ENCODE measurements at places on chromosomes 5 and 9.

GRCh38 chr5:73906277-73906676, 280.3 kb downstream of the ARHGEF28 start:
- no peak for DNase-seq

DNA sequence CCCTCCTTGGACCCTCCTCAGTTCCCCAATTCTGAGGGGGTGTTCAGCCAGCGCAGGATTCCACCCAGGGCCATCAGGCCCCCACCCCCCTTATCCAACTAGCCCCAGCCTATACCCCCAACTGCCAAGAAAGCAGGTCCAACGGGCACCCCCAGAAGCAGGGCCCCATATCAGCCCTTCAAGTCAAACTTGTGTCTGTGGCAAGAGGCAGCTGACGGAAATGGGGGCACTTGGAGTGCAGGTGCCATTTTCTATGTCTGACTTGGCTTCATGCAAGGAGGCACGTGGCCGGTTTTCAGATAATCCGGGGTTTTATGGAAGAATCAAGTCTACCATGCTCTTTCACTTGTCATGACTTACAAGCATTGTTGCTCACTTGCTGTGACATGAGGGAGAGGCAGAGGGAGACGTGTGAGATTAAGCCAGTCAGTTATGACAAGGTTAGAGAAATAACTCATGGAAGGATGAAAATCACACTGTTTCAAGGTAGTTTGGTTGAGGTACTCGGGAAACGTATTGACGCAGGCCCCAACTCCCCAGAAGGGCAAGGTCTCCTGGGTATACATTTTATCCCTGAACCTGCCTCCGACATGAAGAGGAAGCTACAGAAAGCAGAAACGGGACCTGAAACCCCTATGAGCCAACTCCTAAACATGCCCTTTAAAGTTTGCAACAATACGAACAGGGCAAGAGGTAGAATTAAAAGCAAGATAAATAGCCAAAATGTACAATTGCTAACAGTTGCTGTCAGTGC, 26.5 kb upstream of the CLPTM1L start:
- DNase-seq = no peak

DNA sequence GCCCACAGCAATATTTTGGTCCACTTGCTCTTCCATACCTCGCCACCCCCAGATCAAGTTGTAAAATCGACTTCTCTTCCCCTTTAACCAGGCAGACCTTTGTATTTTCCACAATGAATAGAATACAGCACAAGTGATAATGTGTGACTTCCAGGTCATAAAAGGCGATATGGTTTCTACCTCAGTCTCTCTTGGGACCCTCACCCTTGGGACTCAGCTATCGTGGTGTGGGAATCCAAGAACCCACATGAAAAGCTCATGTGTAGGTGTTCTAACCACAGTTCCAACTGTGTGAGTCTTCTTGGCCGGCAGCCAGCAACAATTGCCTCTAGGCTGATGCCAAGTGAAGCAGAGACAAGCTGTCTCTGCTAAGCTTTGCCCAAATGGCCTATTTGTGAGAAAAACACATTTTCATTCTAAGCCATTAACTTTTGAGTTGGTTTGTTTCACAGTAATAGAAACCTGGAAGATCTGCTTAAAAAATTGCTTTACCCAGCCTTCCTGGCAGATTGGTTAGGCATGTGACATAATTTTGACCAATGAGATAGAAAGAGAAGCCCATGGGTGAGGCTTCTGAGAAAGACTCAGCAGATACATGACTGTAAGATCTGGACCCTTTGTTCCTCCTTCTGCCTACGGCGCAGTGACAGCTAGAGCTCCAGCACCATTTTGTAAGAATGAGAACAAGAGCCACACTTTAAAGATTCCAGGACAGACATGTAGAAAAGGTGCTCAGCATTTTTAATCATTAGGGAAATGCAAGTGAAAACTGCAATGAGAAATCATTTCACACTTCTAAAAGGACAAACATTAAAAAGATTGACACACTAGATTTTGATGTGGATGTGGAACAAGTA, 18.3 kb upstream of the MLLT3 start:
- DNase-seq = no peak

GRCh38 chr5:125286271-125286670, 539.8 kb upstream of the ZNF608 start:
- no peak for DNase-seq

DNA sequence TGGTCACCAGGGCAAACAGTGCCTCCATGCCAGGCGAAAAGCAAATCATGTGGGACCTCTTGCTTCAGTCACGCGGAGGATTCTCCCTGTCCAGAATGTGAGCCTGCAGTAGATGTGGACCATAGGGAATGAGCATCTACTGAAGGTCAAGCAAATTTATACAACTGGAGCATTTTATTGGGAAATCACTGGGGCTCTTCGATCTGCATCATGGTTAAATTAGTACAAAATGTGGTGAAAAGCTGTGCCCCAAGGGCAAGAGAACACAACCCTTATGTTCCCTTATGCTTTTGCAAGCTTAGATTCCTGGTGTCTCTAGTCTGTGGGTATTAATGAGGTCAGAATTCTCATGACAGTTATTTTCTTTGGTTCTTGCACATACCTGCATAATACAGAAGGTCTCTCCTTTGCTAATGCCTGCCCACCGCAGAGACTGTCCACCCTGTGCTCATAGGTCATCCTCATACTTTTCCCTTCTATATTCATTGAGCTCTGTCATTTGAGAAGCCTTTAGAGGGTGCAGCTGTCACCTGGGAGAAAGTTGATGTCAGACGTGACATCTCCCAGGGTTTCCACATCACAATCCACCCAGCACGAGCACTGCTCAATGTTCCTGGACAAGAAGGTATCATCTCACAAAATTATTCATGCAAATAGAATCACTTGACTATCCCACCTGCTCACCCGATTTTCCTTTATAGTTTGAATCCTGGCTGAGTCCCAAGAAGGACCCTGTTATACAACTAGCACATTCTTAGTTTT, 111.7 kb downstream of the NXNL2 start:
- no peak for DNase-seq

GRCh38 chr9:121784731-121785411, 133.4 kb downstream of the DAB2IP start:
- no peak for DNase-seq

DNA sequence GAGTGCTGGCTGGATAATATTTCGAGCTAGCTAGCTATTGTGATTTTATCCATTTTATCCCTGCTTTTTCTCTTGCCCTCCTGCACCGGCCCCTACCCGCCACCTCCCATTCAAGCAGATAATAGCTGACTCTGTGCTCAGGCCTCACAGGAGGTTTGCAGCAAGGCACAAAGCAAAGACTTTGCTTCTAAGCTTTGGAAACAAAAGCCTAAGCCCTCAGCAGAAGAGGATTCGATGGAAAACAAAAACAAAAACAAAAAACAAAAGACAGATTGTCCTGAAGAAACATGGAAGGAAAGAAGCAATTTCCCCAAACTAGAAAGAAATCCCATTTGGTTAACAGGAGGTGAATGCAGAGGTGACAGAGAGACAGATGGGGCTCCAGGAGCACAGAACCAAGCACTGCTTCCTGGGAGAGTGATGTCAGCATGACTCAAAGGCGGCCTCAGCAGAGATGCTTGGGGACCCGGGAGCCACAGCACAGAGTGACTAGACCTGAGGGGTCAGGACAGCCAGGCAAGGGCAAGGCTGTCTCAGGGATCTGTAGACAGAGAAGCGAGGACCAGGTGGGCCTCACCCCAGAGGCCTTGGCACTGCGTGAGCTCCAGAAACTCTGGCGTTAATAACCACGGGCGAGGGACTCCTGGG, 28.4 kb downstream of the MTX3 start:
- DNase-seq = no peak

GRCh38 chr5:135750506-135750905, 84.0 kb upstream of the SLC25A48 start:
- DNase-seq = no peak

- no peak for DNase-seq
Observed at GRCh38 chr5:61800450-61800849, 468.4 kb downstream of the ZSWIM6 start.

- DNase-seq = no peak
Observed at GRCh38 chr9:116027951-116028350, 125.6 kb upstream of the PAPPA start.

GRCh38 chr5:159340511-159340910, 10.2 kb upstream of the IL12B start:
- DNase-seq = no peak

- no peak for DNase-seq
Observed at GRCh38 chr5:172792701-172793570, 21.9 kb upstream of the DUSP1 start.

DNA sequence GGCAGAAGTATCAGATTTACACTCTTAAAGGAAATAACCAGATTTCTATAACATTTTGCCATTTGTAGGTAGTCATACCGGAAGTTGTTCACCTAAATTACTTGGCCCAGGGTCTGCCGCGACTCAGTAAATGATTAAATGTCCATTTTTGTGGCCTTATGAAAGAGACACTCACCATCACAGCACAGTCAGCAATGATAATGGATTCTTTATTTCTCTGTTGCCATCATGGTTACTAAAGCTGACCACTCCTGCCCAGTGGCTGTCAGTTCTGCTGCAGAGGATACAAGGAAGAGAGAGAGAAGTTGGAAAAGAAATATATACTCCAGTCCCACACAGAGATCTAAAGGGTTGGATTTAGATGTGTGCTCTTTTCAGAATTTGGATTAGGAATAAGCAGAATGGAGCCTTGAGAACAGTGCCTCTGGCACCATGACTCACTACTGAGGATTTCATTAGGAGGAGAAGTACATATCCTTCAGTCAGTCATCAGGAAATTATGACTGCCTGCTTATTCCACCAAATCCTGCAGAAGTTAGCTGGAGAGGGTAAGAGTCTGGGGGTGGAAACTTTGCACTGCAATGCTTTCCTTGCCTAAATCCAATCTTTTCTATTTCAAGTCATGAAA, 72.8 kb upstream of the EFNA5 start:
- DNase-seq = peak; percentile 58

- DNase-seq = no peak
Observed at GRCh38 chr5:155941340-155941739, 385.6 kb upstream of the SGCD start.

DNA sequence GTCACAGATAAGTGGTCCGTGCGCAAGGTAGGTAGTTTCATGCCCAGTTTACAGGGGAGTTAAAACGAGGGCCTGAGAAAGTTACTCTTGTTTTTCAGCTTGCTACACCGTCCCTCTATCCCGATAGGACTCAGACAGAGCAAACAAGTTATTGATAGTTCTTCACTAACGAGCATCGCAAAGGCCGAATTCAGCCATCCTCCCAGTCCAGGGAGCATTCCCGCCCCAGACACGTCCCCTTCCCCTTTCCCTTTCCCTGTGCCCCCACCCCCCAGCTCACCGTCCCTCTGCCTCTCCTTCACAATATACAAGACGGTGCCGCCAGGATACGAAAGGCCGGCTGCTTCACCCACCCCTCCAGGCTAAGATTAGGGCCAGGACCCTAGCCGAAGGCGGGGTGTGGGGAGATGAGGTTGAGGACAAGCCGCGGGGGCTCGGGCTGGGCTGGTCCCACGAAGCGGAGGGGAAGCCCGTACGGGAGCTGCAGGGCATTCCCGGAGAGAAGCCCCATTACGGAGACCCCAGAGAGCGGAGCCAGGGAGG, 599 bp downstream of the KIAA1191 start:
- no peak for DNase-seq

DNA sequence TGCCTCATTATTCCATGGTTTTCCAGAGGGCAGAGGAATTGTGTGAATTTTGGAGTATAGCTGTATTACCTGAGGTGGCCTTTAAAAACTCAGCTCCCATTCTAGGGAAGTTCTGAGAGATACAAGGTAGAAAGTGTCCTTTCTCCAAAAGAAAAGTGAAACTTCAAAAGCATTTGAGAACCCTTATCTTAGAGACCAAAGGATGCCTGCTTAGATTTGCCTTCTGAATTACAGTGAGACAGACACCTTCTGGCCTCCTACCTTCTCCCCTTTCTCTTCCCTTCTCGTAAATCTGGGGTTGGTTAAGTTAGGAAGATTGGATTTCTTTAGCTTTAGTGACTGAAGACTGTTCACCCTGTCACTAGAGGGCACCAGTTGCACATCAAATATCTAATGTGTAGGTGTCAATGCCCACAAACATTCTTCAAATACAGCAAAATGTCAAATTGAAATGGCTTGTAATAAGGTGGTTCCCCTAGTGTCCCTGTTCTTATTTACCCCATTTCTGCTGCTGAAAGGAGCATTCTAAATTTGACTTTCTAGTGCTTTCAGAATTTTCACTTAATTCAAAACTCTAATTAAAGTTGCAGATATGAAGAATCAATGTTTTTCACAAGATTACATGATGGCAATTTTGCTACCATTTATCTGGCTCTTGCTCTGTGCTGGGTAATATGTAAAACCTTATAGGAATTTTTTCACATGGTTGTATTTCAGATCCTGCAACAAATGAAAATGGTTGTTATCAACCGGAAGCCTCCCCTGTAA, 46.7 kb downstream of the PRRC1 start:
- no peak for DNase-seq

DNA sequence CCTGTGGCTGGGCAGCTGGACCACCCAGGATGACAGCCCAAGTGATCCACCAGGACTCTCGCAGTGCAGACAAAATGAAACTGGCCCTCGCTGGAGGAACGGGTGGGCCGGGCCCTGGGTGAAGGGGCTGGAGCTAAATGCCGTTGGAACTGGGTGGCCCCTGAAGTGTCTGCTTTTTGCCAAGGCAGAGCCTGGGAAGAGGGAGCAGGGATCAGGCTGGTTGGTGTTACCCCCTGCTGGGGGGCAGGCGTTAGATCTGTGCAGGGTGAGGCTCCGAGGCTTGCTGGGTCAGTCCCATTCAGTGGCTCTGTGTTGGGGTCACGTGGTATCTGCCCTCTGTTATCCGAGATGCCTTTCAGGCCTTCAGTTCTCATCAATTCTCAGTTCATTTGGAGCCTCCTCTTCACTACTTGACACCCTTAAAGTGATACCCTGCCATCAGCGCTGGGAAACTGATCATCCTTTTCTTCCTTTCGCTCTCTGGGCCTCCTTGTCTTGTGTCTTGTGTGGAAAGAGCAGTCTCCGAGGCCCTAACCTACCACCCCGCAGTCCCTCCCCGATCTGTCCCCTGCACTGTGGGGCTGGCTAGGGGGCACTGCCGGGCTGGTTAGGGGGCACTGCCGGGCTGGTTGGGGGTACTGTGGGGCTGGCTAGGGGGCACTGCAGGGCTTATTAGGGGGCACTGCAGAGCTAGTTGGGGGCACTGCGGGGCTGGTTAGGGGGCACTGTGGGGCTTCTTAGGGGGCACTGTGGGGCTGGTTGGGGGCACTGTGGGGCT, 37.3 kb downstream of the COL5A1 start:
- DNase-seq = no peak

GRCh38 chr9:89527084-89527483, 29.2 kb upstream of the SEMA4D start:
- no peak for DNase-seq

DNA sequence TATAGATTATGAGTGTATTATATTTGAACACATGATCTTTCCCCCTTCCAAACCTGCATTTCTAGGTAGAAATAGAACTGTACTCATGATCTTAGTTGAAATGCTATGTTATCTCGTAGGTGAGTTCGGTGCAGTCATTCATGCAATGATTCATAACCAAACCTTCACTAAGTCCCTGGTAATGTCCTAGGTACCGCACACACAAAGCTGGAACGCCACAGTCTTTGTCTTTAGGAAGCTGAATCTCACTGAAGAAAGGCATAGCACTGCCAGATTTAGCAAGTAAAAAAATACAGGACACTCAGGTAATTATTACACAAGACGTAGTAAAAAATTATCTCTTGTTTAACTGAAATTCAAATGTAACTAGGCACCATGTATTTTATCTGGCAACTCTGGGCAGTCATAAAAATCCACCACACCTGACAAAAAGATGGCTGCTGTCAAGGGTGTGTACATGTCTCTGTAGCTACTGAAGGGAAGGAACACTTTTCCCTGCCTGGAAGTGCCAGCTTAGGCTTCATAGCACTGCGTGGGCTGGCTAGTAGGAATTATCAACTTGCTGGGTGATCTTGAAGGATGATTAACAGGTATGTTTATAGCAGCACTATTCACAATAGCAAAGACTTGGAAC, 28.0 kb upstream of the TXN start:
- DNase-seq = no peak

Data from amniotic stem cell (primary cell).